ENCODE measurements at places on chromosomes 1 and 21.

GRCh38 chr1:208335371-208336136 is 91.4 kb upstream of the PLXNA2 start:
- no peak for DNase-seq

- peak; percentile 76 for DNase-seq
These were observed 4.1 kb downstream of the EIF2D start for GRCh38 chr1:206608108-206608698.

DNA sequence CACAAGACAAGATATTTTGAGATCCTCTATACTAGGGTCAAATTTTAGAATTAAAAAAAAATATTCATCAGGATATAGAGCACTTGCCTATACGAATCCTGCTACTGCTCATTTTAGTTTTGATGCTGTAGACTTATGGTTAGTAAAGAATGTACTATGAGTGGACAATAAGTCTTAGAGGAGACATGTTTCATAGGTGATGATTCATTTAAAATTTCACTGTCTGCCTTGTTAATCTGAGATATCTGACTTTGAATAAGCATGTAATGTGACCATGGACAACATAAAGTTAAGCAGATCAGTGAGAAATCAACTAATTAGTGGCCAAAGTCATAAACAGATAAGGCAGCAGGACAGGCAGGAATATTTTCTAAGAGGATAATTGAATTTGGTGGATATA is 106.8 kb upstream of the HP1BP3 start:
- DNase-seq = no peak

- DNase-seq = no peak
These were observed 214.5 kb upstream of the CAMK1G start for GRCh38 chr1:209368864-209369598.

DNA sequence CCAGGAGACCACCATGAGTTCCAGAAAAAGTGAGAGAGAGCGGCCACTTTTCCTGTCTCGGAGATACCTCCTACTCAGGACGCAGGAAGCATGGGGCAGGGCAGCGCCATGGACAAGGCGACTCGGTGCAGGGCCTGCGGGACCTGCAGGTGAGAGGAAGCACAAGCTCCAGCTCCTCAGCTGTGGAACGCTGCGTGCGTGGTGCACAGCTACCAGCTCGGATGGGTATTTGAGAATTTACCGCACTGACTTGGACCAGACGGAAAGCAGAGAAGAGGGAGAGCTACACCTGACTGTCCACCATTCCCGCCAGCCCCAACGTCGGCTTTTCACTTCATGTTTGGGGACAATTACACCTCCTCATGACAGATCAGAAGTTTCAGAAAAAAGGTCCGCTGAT is 8.2 kb upstream of the CDK11A start:
- DNase-seq = no peak

DNA sequence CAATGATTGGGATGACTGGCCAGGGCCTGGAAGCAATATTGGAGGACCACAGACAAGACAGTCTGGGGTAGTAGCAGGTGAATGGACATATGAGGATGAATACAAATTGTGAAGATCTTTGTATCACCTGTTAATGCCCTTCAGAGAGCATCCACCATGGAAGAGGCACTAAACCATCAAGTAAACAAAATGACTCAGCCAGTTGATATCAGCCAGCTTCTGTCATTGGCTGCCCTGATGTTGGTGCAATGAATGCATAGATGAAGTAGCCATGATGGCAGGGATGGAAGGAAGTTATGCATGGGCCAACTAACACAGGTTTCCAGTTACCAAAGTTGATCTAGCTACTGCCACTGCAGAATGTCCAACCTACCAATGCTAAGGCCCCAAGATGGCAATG is 16.1 kb upstream of the ERI3 start:
- no peak for DNase-seq

DNA sequence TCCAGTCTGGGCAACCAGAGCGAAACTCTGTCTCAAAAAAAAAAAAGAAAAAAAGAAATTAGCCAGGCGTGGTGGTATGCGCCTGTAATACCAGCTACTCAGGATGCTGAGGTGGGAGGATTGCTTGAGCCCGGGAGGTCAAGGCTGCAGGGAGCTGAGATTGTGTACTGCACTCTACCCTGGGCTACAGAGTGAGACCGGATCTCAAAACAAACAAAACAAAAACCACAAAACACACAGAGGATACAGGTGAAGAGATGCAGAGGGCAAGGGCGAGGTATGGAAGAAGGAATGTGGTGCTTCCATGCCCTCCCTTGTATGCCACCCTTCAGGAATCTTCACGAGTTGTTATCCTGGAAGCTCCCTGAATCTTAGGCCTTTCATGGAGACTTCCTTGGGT is 68.5 kb downstream of the NDUFS5 start:
- DNase-seq = no peak

DNA sequence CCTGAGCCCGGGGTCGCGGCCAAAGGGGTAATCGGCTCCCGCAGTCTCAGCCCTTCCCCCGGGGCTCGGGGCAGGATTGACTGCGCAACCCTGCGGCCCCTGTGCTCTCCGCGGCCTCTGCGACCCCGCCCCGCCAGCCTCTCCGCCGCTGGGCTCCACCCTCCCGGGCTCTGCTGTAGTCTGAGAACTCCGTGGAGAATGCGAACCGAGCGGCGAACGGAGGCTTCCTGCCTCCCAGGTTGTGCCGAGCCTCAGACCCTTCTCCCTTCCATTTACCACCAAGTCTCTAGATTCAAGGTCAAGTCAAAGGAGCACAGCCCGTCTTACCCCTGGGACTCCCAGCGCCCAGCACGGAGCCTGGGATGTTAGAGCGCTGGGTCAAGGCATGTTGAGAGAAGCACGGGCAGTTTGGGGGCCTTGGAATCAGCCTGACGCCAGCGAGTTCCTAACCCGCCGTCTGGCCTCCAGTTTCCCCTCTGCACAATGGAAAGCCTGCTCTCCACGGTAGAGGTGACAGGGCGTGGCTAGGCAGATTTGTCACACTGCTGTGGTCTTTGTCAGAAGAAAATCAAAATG is 3.0 kb downstream of the ATP2B4 start:
- no peak for DNase-seq

DNA sequence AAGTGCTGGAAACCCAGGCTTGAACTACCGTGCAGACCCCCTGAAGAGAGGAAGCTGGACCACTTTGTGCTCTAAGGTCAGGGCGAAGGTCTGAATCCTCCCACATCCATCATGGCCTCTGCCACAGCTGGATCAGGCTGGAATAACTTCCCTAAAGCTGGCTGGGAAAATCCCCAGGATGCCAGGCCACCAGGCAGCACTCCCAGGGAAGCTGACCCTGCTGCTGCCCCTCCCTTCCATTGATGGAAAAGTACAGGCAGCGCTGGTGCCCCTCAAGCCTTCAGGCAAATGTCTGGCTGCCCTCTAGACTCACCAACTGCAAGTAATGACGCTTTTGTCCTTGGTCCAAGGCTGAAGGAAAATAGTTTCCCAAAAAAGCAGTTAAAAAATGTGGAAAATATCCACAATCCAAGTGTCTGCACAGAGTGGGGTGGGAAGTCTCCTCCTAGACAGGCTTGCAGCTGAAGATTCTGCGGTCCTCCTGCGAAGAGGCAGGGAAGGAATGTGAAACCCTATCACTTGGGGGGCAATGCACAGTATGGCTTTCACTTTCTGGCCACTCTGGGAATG is 39.9 kb upstream of the TSPAN2 start:
- DNase-seq = no peak

DNA sequence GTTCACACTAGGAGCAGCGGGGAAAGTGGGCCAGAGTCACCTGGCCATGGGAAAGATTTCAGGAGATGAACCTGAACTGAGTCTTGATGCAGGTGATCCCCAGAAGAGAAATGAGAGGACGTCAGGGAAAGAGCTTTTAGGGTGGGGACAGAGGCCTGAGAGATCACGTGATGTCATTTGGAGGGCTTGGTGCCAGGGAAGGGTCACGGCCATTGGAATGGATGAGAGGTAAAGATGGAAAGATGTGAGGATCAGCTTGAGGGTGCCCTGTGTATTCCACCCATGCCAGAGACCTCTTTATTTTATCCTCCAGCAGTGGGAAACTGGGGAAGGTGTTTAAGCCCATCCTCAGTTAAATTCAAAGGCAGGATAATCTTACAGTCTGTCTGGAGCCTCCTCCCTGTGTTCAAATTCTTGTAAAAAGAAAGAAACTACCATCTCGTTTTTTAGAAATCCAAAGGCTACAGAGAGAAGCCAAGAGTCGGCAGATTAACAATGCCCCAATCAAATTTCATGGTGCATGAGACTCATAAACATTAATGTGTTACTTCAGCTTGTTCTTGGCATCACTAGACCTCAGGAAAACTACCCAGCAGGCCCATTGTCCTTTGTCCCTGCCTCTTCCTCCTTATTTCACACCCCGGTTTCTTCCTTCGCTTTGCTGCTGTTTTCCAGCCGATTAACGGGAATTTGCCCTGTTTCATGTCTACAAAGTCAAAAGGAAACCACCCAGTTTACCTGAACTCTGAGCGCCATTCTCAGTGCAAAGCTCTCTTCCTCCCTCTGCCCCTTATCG is 93.1 kb upstream of the LRRC8D start:
- no peak for DNase-seq

GRCh38 chr1:51784997-51785421 is 93.5 kb downstream of the NRDC start:
- no peak for DNase-seq

- no peak for DNase-seq
These were observed 5.9 kb downstream of the VSIG8 start for GRCh38 chr1:159856576-159856975.

GRCh38 chr1:5718831-5719632 is 273.2 kb downstream of the NPHP4 start:
- no peak for DNase-seq

DNA sequence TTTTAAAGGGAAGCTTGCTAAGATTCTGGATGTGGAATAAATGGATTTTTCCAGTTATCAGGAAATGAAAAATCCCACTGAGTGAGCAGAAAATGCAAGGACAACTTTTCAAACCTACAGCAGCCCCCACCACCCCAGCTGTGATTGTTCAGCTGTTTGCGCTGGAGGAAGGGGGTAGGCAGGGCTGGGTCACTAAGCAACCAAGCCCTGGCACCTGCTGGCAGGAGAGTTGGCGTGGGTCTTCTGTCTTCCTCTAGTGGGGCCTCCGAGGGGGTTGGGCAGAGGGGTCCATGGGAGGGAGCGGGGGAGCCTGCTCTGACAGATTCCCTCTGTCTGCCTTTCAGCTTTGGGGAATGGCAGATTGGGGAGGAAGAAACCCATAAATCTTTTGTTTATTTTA is 45.3 kb downstream of the EIF2D start:
- no peak for DNase-seq

DNA sequence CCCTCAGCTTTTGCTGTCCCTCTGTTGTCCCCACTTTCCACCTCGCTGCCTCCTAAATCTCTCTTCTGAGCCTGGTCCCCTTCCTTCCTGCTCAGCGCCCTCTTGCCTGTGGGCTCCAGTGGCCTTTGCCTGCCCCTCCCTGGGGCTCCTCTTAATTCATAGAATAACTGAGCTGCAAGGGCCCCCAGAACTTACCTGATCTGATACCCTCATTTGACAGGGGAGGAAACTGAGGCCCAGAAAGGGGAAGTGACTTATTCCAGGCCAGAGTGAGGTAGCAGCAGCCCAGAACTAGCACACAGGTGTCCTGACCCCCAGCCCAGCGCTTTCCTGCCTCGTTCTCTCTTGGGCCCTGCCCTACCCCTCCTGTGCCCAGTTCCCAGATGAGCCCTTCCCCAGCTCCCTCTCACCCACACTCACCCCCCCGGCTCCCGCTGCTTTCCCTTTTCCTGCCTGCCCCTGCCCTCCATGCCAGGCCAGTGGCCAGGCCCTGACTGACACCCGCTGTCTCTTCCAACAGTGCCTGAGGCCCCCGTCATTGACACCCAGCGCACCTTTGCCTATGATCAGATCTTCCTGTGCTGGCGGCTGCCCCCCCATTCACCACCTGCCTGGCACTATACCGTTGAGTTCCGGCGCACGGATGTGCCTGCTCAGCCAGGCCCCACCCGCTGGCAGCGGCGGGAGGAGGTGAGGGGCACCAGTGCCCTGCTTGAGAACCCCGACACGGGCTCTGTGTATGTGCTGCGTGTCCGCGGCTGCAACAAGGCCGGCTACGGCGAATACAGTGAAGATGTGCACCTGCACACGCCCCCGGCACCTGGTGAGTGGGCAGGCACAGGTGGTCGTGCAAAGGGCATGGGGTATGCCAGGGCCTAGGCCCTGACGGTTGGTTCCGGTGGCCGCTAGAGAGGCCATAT is 5.7 kb downstream of the TRIM46 start:
- DNase-seq = no peak

GRCh38 chr1:172373864-172374263 is 46.6 kb upstream of the C1orf105 start:
- no peak for DNase-seq

DNA sequence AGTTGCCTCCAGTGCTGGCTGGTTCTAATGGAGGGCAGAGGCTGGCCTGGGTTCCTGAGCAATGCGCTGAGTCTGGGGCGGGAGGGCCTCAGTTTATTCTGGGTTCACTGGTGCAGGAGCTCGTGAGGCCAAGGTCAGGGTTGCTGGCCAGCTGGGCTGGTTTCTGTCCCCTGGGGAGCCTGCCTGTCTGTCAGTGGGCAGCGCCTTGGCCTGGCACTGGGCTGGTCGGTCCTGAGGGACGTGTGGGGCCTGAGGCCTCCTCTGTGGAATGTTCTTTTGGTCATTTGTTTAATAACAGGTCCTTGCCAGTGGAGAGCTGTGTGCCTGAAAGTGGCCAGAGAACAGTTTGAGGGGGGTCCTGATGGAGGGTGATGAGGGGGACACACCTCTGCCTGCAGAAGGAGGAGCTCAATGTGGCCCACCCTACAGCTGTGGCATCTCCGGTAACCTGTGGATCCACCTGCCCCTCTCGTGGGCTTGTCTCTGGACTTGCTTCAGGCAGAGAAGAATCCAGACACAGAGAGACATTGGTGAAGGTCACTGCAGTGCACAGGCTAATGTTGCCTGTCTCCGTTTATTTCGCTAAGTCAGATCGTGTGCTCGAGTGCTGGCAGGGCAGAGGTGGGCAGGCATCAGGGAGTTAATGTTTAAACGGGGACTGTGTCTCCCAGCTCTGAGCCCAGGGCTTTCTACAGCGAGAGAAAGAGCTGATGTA is 34.6 kb downstream of the COQ8A start:
- DNase-seq = no peak

DNA sequence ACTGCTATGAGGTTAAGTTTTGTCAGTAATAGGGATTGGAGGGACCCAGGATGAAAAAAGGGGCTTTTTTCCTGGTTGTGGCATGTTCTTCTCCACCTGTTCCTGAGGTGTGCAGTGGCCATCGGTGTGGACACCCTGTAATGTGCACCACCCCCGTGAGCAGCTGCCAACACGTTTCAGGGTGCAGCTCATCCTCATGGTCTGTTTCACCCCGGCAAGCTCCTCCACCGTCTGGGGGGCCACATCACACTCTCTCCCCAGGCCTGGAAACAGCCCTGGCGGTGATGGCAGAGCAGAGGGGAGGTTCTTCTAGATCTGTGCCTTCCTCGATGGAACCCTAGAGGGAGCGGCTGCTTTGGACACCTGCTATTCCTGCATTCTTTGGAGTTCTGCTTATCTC is 435.4 kb downstream of the MATN1 start:
- DNase-seq = no peak
